Activated CD4-positive, alpha-beta T cell treated with anti-CD3 and anti-CD28 coated beads for 24 hours (primary cell): ENCODE measurements at places on chromosomes 1 and 21.

DNA sequence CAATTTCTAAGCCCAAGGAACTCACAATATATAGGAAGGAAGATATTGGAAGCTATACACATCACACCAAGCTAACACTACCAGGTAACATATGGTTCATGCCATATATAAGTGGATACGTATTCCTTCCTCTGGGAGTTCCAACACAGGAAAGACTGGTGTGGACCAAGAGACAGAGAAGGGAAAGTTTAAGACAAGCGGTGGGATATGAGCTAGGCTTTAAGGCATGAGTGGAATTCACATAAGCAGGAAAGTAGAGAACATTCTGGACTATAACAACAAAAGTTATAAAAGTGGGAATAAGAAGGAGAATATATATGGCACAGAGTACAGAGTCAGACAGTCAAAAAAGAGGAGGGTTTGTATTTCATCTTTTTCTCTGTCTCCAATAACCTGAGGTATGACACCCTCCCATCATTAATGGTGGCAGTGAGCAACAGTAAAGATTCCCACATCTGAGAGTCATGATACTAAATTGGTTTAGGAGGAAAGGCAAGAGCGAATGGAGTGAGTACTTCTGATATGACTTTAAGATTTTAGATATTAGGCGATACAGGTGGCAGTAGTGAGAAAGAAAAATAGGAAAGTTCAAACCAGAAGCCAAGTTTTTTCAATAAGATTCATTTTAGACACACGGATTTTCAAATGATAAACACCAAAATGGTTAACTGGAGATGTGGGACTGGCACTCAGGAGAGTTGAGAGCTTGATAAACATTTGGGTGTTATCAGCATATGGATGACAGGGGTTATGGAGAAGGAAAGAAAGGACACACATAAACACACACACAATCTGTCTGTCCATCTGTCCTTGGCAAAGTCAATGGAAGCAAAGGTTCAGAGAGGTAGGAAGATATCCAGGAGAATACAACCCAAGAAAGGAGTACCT is 87.4 kb upstream of the TTC39A start:
- DNase-seq, result no peak

DNA sequence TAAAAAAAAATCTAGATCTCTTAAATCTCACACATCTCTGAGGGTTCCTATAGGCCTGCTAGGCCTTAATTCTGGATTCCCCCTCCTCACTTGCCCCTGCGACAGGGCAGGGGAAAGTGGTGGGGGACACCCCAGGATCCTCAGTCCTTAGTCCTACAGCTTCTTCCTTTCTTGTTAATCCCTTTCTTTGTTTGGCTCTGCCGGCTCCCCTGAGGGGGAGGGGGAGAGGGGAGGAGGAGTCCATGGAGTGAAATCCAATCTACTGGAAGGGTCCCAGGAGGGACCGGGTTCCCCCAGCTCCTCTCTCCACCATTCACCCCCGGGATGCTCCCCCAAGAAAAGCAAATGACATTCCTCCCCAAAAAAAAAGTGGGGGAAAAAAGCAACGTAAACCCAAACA is 8.5 kb downstream of the MEX3A start:
- DNase-seq, result no peak

GRCh38 chr21:20040768-20041167 is 957.4 kb upstream of the NCAM2 start:
- no peak for DNase-seq

- no peak for DNase-seq
These were observed 212.1 kb upstream of the PLD5 start for GRCh38 chr1:242736611-242737010.

- DNase-seq, result peak; percentile 19
These were observed 13.3 kb downstream of the OVAAL start for GRCh38 chr1:180571832-180572636.

GRCh38 chr1:223771814-223772770 is 59.8 kb downstream of the CAPN2 start:
- no peak for DNase-seq

DNA sequence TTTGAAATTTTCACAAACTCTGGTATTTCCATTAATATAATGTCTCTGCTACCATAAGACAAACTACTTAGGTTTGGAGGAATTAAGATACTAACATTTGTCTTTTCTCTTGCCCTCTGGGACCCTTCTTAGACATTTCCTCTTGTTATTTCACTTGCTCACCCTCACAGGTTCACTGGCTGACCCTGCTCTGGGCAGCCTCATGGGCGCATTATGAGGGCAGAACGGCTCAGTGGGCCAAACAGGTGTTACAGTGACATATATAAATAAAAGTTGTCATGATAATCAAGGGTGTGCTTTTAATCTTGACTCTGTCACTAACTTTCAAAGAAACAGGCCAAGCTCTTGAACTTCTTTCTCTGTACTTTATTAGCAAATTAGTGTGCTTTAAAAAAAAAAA is 46.5 kb downstream of the ZNHIT6 start:
- no peak for DNase-seq

GRCh38 chr1:215911406-215911968 is 344.4 kb downstream of the KCTD3 start:
- no peak for DNase-seq

GRCh38 chr21:36691555-36692041 is 7.3 kb upstream of the SIM2 start:
- DNase-seq, result no peak

DNA sequence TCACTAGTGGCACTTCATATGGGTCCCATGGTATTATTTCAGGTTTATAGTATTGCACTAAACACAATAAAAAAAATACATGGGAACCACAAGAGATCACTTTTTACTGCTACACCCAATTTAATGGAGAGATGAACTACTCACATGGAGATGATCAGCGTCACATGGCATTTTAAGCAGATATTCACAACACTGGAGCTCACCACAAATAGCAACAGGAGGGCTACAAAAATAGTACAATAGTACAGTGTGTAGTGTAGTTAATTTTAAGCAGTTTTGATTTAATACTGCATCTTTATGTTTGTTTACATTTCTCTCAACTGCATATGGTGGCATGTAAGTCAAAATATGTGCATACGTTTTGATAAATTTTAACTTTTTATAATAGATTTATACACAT is 31.0 kb downstream of the SNX7 start:
- no peak for DNase-seq

- no peak for DNase-seq
These were observed 82.8 kb downstream of the TRIM33 start for GRCh38 chr1:114428083-114428754.

DNA sequence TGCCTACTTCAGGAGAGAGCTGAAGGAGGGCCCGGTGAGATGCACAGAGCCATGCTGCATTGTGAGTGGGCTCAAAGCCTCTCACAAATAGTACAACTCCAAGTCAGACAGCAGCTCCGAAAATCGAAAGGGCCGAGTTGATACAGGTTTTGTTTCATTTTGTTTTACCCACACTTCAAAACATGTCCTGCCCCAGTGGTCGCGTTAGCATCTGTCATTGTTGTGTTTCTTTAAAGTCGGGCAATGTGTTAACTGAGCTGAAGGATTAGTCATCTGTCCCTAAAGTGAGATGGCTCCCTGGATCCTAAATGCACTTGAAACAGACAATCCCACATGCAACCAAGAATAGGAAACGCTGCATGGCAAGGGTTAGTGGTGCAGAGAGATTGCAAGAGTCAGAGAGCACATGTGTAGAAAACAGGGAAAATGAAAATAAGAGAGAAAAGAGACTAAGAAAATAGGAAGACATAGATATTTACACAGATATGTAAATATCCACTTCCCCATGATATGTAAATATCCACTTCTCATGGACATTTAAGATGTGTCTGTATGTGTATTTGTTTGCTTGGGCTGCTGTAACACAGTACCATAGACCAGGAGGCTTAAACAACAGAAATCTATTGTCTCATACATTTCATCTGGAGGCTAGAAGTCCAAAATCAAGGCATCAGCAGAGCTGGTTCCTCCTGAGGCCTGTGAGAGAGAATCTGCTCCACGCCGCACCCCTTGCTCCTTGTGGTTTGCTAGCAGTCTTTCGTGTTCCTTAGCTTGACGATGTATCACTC is 131.4 kb upstream of the RAB4A start:
- DNase-seq, result no peak

GRCh38 chr21:25577424-25578055 is 29.7 kb downstream of the MRPL39 start:
- no peak for DNase-seq

DNA sequence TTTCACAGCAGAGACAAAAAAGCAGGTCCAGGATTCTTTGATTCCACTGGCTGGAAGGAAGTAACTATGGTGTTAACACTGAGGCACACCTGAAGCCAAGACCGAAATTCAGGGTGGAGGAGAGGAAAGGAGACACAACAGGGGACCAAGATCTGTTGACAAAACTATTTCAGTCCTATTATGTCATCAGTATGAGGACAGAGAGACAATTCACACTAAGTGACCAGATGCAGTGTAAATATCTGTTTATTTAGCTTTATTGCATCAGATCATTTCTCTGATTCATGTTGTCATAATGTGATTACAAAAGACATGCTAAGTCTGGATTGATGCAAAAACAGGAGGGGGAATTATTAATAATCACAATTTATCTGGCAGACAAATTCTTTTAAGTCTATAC is 118.8 kb downstream of the SIPA1L2 start:
- no peak for DNase-seq

DNA sequence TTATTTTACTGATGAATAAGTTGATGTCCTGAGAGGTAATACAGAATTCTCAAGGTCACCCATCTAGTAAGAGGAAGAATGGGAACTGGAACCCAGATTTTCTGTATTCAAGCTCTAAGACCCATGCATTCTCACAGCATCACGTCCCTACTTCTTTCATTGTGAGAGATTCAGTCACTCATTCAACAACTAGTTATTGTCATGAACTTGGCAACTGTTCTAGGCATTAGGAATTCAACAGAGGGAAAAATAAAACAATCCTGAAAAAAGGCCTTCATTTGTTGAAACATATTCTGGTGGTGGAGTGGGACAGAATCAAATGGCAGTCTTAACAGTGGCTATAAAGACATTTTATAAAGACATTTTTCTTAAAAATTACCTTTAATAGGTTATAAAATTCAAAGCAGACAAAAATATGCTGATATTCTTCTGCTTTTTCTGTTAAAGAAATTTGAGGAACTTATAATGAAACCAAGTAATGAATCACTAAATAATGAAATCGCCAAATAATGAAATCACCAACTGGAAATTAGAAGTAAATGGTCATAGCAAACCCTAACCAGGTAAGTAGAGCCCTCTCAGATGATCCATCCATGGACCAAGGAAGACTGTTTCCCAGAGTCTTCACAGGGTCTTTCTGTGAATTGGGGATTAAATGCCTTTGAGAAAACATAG is 136.5 kb upstream of the DPYD start:
- no peak for DNase-seq

DNA sequence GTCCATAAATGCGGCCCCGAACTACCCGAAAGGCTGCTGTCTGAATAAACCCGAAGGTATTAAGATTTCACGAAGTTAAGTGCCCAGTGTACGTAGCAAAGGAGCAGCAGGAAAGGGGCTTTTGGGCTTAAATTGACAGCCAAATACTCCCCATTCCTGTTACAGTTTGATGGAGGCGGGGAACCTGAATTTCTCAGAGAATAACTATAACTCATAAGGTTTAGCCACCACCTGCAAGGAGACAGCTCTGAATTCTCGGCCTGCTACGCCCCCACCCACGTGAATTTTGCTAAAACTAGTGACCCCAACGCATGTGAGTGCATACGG is 5.2 kb downstream of the GFI1 start:
- no peak for DNase-seq

DNA sequence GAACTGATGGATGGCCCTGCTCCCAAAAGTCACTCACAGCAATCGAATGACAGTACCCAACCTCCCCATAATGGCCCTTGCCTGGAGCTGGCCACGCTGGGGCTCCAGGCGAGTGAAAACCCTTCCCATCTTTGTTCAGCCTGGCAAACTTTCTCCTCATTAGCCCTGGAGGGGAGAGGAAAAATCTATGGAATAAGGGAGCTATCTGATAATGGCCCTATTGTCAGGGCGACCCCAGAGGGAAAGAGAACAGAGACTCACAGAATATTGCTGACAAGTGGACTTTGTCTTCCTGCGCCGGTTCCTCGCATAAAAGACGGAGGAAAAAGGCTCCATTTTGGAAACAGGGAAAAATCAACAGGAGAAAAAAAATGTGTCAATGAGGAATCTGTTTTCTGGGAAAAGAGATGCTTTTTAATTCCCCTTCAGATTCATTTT is 13.0 kb upstream of the ARHGEF16 start:
- DNase-seq, result no peak

DNA sequence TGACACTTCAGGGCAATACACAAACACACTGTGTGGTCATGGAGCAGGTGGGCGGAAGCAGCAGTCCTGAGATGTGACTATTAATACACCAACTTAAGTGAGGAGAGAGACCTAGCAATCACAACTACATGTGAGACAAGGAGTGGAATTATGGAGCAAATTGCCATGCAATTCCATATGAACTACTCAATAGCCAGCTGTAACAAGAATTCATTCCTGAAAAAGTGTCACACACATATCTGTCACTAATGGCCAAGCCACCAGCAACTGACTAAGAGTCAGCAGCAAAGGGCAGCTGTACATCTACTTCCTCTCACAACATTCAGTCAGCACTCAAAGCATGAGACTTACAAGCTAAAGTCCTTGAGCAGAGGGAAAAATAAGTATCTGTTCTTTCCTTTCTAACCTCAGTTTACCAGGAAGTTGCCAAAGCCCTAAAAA is 46.2 kb downstream of the GPR3 start:
- no peak for DNase-seq

- no peak for DNase-seq
These were observed 10.2 kb downstream of the AJAP1 start for GRCh38 chr1:4664606-4665005.

- no peak for DNase-seq
These were observed 58.4 kb upstream of the KAZN start for GRCh38 chr1:14539953-14540563.

DNA sequence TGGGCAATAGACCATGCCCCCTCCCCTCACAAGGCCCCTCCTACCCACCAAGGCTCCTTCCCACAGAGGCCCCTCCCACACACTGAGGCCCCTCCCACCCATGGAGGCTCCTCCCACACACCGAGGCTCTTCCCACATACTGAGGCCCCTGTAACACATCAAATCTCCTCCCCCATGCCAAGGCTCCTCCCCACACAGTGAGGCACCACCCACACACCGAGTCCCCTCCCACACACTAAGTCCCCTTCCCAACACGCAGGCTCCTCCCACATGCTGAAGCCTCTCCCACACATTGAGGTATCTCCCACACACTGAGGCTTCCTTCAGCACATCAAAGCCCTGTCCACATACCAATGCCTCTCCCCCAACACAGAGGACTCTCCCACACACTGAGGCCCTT is 391.8 kb downstream of the CAMTA1 start:
- no peak for DNase-seq

- DNase-seq, result no peak
These were observed 2.1 kb upstream of the SERINC2 start for GRCh38 chr1:31410871-31411270.

- DNase-seq, result no peak
These were observed 25.4 kb downstream of the SOD1 start for GRCh38 chr21:31684918-31685317.

DNA sequence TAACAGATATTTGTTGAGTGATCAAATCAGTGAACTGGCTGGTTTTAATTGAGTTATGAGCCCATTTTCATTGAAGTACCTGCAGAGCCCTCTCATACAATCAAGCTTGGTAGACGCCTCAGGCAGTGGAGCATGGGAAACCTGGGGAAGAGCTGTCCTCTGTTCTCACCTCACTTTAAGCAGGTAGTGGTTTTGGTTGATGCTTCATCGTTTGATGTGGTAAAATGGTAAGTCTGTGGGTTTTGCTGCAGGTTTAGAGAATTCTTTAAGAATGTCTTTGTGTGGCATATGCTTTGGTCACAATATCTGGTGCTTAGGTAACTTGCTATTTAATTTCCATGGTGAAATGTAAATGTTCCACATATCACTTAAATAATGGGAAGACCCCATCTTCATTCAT is 10.0 kb downstream of the LAMC1 start:
- no peak for DNase-seq
